Iris pigment epithelial cell (primary cell): ENCODE measurements at places on chromosomes 2 and 18.

GRCh38 chr2:197168705-197169104 is 141.9 kb downstream of the ANKRD44 start:
- DNase-seq: peak; percentile 80

- DNase-seq: no peak
Observed at GRCh38 chr2:106307860-106308259, 113.8 kb upstream of the UXS1 start.

- no peak for DNase-seq
Observed at GRCh38 chr18:80149667-80150066, 40.6 kb downstream of the ADNP2 start.

DNA sequence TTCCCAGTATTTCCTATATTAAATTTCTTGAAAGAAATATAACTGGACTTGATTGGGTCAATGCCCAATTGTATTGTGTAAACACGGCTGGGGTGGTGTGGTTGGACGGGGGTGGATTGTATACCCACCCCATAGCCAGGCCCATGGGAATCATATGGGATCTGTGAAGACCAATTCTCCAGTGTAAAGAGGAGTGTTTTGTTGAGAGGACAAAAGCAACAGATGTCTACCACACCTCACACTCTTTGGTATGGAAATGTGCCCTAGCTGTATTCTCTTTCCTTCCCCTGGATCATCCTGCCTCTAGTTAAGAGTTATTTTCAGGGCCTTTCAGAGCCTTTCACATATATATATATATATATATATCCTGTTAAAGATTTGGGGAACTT is 57.5 kb upstream of the TGIF1 start:
- no peak for DNase-seq

GRCh38 chr2:172972005-172972619 is 103.5 kb upstream of the MAP3K20 start:
- DNase-seq: peak; percentile 47

DNA sequence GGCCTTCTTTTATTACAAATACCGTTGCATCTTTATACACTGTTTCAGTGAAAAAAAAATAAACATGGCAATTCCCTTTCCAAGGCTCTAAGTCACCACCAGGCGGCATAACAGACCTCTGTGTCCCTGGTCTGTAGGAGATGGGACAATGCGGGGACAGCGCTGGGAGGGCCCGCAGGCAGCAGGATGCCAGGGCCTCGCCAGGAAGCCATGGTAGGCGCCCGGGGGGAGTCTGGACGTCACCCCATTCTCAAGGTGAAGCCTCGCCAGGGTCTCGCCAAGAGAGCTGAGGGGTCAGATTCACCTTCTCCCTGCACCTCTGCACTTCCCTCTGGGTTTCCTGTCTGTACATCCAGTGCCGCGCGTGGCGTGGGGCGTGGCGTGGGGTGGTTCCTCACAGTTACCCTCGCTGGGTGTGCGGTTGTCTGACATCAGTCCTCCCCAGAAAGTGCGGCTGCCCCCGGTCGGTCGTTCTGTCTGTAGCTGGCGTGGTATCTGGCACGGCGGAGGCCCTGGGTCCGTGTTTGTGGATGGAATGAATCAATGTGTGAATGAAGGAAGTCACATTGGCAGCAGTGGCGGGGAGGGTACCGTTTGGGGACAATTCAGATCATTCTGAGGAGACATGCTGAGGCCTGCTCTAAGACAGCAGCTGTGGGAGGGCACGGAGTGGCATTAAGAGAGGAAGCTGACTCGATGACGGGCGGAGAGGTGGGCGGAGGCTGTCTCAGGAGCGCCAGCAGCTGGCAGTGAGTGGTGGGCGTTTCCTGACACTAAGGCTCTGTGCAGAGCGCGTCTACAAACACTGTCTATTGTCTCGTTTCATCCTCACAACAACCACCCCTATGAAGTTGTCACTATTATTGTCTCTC is 46.0 kb downstream of the LRRFIP1 start:
- DNase-seq: peak; percentile 56

GRCh38 chr2:237744613-237745249 is 53.8 kb upstream of the RBM44 start:
- DNase-seq: peak; percentile 44

- peak; percentile 24 for DNase-seq
Observed at GRCh38 chr2:164141271-164141670, 405.5 kb upstream of the FIGN start.

DNA sequence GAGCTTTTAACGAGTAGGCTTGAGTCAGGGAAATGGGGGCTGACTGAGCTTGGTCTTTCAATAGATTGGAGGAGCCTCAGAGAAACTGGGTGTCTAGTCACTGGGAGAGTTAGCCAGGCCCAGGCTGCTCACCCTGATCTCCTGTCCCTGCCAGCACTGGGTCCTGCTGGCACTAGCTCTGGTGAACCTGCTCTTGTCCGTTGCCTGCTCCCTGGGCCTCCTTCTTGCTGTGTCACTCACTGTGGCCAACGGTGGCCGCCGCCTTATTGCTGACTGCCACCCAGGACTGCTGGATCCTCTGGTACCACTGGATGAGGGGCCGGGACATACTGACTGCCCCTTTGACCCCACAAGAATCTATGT is 720 bp downstream of the KRTCAP3 start:
- DNase-seq: no peak

- DNase-seq: peak; percentile 73
Observed at GRCh38 chr2:68909793-68910674, 38.8 kb upstream of the BMP10 start.

- no peak for DNase-seq
Observed at GRCh38 chr2:237256887-237257286, 157.1 kb downstream of the COL6A3 start.

GRCh38 chr18:78304192-78305164 is 675.1 kb upstream of the SALL3 start:
- DNase-seq: no peak

DNA sequence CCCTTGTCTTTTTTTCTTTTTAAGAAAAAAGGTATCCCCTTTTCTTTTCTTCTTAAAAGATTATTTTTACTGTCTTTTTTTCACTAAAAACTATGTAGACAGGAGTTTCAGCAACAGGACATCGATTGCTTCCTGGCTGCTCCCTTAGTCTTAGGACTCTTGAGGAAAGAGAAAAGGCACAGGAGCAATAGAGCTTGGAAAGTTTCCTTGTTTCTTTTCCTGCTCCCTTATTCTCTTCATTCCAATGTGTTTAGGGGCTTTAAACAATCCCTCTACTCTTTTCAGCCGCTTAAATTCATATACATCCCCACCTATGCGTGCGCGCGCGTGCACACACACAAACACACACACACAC is 225.9 kb upstream of the FBXO11 start:
- no peak for DNase-seq

- peak; percentile 89 for DNase-seq
Observed at GRCh38 chr2:108570416-108570815, 36.1 kb downstream of the LIMS1 start.

- no peak for DNase-seq
Observed at GRCh38 chr2:120267348-120267747, 14.7 kb downstream of the RALB start.

GRCh38 chr2:172143817-172144216 is 41.1 kb upstream of the DLX2 start:
- no peak for DNase-seq
